ENCODE measurements at places on chromosomes 2 and 18.

DNA sequence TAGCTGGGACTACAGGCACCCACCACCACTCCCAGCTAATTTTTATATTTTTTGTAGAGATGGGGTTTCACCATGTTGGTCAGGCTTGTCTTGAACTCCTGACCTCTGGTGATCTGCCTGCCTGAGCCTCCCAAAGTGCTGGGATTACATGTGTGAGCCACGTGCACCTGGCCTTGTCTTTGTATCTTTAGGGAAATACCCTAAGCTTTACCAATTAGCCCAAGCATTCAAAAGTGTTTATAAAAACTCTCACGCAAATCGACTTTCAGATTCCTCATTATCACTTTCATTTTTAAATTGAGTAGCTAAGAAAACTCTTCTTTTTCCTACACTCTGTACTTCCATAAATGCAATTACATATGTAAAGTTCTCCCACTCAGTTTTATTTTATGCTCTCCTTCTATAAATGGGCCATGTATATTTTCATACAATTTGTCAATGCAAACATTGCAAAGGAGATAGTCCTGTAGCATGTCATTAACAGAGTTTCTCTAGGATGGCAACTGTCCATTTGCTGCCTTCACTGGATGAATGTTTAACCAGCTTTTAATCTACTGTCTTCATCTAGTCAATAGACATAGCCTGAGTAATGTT is 326.2 kb upstream of the LRATD1 start:
- DNase-seq: no peak

- DNase-seq: peak; percentile 48
Observed at GRCh38 chr2:176729706-176730569, 460.7 kb downstream of the MTX2 start.

- no peak for DNase-seq
Observed at GRCh38 chr2:73072129-73072395, 550 bp upstream of the SFXN5 start.

DNA sequence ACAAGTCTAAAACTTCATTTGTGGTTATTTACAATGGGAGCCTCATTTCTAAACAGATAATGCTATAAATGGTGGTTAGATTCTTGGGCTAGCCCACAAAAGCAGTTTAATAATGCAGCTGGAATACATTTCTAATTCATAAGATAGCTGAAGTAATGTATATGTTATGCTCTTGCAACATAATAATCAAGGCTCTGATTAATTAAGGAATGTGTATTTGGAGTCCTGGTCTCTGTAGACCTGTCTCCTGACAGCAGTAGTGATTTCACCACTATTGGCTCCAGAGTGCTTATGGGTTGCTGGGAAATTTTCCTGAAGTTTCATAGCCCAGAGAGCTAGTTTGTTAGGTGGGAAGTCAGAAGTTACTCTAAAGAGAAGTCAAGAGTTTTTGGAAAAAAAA is 21.3 kb upstream of the CDC42EP3 start:
- no peak for DNase-seq

DNA sequence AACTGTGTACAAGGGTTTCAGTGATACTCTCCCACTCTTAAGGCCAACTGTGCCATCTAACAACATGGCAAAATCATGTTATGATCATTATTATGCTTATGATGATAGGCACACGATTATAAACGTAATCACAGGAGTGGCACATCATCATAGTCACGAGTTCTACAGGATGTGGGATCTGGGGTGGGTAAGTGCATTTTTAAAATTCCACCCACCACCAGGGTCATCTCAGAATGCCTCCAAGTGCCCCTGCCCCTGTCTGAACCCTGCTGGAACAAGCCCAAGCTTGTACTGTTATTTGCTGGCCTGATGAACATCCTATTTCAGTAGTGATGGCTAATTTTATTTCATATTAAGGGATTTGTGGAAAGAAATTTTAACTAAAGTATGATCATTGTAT is 117.8 kb downstream of the PTPRM start:
- DNase-seq: no peak

- DNase-seq: no peak
Observed at GRCh38 chr2:72108121-72108520, 39.5 kb downstream of the CYP26B1 start.

GRCh38 chr2:22175003-22175402 is 1051.2 kb downstream of the TDRD15 start:
- DNase-seq: no peak

GRCh38 chr18:80154293-80154692 is 45.2 kb downstream of the ADNP2 start:
- DNase-seq: no peak

DNA sequence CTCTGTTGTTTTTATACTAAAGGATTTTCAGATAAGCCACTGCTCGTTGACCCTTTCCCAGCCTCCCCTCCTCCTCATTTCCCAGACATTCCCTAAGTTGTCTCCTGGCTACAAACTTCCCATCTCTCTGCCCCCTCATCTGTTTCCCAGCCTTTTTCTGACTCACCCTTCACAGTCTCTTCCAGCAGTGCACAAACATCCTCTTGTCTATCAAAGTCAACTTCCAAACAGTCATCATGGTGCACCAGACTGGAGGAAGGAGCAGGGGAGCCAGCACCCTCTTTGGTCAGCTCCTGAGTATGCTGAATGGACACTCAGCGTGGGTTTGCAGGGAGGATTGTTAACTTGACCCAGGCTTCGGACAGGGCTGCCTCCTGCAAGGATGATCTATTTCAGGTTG is 26.6 kb upstream of the SPRED2 start:
- no peak for DNase-seq

DNA sequence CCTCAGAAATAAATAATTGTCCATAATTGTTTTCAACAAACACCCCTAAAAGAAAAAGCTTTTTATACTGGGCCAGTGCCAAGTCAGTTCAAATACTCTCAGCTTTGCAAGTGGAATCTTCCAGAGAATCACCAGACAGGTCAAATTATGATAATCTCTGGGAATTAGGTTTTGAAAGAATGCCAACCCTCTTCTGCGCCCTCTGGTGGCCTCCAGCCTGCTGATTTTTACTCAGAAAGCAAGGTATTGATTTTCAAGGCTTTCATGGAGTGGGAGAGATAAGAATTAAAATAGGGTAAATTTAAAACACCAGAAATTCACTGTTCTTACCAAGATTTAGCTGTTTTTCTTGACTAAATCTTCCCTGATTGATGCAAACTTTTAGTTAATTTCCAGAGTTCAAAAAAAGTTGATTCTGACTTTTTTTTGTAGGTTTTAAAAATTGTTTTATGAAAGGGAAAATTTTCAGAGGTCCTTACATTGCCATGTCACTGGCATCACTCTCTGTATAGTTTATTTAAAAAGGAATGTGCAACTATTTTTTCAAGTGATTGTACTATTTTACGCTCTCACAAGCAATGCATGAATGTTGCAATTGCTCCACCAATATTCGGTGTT is 282.9 kb upstream of the TNP1 start:
- DNase-seq: no peak

DNA sequence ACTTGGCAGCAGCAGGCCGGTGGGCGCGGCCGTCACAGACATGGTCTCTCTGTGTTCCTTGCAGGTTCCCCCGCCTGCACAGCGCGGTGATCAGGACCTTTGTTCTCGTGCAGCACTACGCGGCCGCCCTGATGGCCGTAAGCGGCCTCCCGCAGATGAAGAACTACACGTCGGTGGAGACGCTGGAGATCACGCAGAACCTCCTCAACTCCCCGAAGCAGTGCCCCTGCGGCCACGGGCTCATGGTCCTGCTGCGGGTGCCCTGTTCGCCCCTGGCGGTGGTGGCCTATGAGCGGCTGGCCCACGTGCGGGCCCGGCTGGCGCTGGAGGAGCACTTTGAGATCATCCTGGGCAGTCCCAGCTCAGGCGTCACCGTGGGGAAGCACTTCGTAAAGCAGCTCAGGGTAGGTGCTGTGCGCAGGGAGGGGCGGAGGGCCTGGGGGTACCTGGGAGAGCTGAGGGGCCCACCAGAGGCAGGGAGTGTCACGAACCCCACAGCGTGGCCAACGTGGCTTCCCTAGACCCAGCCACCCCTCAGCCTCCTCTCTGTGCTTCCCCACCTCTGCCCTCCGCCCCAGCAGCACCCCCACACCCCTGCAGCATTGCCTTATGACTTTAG is 59.3 kb downstream of the NTSR2 start:
- no peak for DNase-seq

- DNase-seq: no peak
Observed at GRCh38 chr18:48316177-48316576, 93.0 kb downstream of the ZBTB7C start.

GRCh38 chr18:2135309-2135708 is 436.0 kb downstream of the METTL4 start:
- DNase-seq: no peak

DNA sequence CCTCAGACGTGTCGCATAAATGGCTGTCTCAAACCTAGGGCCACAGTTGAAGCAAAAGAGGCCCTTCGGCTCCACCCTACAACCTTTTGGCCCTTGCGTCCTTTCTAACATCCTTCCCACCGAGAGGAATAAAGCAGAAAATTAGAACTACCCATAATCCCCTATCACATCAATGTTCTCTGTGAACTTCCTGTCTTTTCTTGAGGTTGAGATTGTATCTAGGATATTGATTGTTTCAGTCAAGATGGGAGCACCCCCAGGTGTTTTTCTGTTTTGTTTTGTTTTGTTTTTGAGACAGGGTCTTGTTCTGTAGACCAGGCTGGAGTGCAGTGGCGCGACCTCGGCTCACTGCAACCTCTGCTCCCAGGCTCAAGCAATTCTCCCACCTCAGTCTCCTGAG is 23.6 kb downstream of the INPP5D start:
- no peak for DNase-seq

DNA sequence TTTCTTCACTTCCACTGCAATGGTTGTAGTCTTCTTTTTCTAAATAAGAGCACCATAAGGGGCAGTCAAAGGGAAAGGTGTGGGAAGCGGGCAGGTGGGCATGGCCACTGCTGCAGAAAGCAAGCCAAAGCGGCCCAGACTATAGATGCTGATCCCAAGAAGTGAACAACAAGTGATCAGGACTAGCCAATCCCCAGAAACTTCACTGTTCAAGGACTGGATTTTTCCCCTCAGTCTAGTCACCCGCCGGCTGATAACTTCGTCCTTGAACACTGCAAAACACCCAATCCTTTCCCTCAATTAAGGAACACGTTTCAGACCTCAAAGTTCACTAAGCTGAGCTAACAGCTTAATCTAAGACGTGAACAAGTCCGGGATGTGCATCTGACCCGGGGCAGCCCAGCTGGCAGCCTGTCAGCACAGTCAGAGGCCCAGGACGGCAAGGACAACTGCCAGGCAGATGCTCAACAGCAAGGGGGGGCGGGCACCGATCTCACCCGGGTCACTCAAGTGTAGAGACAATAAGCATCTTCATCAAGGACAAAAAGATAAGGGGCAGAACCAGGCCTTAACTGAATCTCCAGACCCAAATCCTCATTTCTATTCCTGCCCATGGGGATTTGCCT is 59.8 kb downstream of the HDLBP start:
- no peak for DNase-seq

DNA sequence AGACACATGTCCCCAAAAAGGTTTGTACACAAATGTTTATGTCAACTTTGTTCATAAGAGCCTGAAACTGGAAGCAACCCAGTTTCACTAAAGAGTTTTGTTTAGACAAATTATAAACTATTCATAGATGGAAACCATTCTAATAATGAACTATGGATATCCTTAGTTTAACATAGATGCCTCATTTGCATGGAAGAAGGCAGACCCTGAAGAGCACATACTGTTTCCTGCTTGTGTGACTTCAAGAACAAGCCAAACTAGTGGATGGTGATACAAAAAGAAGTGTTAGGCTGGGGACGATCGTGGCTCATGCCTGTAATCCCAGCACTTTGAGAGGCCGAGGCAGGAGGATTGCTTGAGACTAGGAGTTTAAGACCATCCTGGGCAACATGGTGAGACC is 48.1 kb downstream of the ACOXL start:
- no peak for DNase-seq

GRCh38 chr2:4077017-4077416 is 373.6 kb downstream of the DCDC2C start:
- no peak for DNase-seq

DNA sequence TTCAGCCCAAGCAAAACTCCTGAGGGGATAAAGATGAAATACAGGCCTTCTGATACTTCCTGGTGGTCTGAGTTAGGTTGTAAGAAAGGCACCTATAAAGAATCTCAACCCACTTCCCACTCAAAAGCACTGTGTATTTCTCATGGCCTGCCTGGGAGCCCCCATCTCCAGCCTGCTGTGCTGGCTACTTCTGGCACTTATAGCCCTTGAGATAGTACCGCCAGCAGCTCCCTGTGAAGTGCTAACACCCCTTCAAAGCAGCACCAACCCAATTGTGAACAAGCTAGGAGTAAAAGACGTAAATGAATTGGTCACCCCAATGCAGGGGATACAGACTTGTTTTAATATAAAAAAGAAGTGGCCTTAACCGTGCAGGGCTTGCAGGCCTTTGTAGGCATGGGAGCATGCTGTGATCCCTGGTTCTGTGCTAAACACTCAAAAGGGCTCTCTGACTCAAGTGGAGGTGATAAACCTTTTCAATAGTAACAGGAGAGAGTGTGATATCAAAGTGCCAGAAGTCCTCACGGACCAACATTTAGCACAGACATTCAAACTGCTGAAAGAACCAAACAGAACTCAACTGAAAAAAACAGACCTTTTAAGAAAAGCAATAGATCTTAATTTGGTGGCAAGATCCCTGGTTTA is 80.8 kb downstream of the RTN4 start:
- no peak for DNase-seq

GRCh38 chr2:216985658-216986141 is 125.8 kb upstream of the TNP1 start:
- DNase-seq: no peak

GRCh38 chr2:168992591-168993349 is 38.4 kb downstream of the ABCB11 start:
- DNase-seq: no peak

DNA sequence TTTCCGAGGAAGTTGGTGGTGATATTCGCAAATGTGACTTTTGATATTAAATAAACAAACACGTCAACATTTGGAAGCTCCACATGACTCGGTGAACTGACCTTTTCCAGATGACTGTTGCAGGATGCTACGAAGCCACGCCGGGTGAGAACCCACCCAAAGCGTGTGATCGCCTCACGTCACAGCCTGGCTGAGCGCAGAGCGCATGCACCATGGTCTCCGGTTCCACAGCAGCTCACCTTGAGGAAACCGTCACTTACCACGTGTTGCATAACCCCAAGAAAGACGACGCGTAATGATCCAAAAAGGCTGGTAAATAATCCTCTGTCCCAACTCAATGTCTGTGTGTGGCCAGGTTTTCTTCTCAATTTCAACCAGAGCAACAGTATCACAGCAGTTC is 64.5 kb upstream of the CTDP1 start:
- DNase-seq: no peak
